ENCODE measurements at places on chromosomes 3 and 15.

DNA sequence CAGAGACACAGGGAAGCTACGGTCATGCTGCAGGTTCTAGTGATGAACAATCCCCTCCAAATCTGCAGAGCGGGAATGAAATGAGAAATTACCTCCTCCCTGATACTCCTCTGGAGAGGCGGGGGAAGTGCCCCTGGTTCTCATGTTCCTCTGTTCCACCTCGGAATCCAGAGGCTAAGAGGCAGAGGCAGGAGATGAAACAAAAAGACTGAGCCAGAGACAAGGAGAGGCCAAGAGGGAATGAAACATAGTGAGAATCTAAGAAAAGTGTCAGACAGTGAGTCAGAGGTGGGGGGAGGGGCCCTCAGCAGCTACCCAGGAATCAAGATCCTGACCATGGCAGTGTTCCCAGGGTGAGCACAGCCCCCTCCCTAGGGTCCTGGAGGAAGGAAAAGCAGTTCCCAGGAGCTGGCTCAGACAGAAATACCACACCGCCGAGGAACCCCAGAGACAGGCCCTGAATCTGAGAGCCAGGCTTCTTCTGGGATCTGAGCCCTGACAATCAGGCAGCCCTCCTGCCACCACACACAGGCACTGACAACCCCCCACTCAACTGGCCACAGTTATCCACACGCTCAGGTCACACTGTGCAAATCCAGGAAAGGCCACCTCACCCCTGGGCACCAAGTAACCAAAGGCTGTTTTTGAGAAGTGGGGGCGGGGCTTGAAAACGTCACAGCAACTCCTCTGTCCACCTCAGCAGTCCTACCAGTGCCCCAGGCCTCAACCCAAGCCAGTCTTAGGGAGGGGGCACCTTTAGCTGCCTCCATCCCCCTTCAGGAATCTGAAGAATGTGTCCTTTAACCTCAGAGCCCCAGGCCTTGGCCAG, 2.4 kb downstream of the CSRNP1 start:
- peak; percentile 100 for DNase-seq

GRCh38 chr3:65674226-65674625, 364.5 kb downstream of the MAGI1 start:
- DNase-seq, result no peak

DNA sequence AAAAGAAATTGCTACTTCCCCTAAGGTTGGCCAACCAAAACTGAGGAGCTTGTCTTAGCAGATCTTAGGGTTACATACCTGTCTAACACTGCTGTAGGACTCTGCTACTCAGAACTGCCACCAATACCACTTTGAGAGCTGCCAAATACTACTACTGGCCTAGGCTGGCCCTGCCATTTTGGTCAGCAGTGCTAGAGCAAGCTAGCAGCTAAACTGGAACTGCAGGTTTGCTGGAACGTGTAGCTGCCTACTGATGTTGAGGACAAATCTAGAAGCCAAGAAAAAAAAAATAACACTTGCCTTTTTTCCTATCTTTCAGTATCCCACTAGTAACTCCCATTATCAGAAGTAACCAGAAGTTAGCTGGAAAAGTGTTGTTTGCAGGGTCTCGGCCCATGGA, 387.4 kb downstream of the RBMS3 start:
- no peak for DNase-seq

GRCh38 chr3:134369231-134369741, 5.0 kb downstream of the AMOTL2 start:
- DNase-seq, result peak; percentile 84

DNA sequence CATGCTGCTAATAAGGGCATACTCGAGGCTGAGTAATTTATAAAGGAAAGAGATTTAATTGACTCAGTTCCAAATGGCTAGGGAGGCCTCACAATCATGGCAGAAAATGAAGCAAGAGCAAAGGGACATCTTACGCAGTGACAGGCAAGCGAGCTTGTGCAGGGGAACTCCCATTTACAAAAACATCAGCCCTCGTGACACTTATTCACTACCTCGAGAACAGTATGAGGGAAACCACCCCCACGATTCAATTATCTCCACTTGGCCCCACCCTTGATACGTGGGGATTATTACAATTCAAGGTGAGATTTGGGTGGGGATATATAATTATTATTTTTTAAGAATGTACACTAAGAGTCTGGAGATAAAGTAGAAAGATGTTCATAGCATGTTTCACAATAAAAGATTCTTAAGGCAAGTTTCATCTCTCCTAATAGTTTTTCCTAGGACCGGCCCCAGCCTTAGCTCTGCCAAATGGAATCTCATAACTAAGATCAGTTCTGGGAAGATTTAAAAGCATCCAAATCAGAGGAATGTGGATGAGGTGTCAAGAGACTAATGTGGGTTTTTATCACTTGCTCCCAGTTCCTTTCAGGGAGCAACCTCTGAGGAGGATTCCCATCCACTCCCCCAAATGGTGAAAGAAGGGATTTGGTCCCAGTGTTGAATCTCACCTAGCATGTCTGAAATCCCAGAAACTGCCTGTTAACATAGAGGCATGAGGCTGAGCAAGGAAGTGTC, 221.0 kb downstream of the ZMAT3 start:
- peak; percentile 29 for DNase-seq
